Right atrium auricular region (tissue), 2 donors: ENCODE measurements at places on chromosomes 5 and 9. TPM values are rescaled to one million over a fixed set of nuclear protein-coding genes. Genes with fewer than 3 reads are reported as not detected.

The FCN2 gene
- not detected for total RNA-seq

- no peak for DNase-seq
Observed at GRCh38 chr5:169408731-169409130, 107.8 kb upstream of the SLIT3 start.

GRCh38 chr9:2967766-2968165 is 123.9 kb upstream of the PUM3 start:
- DNase-seq: no peak

The SLC34A3 gene
- total RNA-seq: not detected

The FOXD4L5 gene
- not detected for total RNA-seq

The DMRTA1 gene
- total RNA-seq: 0.43 TPM

The SLCO4C1 gene
- total RNA-seq: 0.08 TPM

DNA sequence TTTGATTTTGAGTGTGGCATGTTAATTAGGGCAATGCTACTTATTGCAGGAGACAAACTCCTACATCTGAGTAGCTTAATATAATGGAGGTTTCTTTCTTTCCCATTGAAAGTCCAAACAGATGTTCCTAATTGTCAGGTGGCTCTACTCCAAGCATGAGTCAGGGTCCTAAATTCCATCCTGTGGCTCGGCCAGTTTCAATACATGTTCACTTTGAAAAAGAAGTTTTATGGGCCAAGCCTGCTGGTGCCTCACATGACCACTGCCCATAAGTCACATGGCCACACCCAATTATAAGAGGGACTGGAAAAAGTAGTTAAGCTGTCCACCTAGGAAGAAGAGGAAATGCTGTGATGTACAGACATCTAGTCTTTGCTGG is 170.4 kb downstream of the ARRDC3 start:
- no peak for DNase-seq

The OR1J2 gene
- total RNA-seq: not detected
